ENCODE measurements at places on chromosomes 6 and 20.

GRCh38 chr6:134850721-134851305 is 99.1 kb downstream of the ALDH8A1 start:
- no peak for DNase-seq

DNA sequence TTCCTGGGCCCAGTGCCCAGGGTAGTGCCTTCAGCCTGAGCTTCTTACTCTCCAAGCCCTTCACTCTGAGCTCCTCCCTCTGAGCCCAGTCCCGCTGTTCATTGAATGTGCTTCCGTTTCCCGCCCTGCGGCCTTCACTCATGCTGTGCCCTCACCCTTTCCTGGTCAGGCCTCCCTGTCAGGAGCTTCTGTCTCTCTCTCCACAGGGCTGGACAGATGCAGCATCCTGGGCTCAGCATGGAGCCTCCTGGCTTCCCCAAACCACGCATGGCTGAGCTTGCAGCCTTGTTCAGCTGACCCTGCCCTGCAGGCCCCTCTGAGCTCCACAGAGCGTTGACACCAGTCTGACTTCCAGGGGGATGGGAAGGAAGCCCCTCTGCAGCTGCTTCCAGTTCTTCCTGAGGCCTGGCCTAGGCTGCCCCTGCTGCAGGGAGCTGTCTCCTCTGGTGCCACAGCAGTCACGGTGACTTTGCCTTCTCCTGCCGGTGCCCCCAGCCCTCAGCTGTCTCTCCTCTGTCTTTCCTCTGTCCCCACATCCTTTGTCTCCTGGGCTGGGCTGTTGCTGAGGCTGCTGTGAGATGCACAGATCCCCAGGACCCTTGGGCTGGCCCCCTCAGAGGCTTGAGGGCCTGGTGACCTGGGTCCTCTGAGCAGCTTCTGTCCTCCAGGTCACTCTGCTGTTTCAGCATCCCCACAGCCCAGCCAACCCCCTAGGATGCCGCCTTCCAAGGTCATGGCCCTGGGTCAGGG is 7.9 kb upstream of the MYT1 start:
- DNase-seq, result no peak

DNA sequence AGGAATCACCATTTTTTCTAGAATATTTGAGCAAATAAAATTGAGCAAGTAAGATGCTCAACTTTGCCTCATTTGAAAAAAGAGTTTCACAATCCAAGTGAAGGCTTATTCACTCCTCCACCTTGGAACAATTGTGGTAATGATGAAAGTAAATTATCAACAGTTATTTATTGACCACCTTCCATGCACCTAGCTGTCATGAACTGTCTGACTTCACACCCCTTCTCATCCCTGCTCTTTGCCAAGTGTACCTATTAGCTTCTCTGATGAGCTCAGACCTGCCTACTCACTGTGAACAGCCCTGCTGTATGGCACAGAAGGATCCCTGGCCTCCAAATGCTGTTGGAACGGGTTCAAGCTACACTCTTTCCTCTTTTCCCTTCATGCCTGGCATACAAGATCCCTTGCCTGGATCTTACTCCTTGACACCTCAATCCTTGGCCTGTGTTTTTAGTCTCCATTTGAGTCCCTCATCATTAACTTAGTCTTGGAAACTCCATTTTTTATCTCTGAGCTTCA is 99.0 kb upstream of the PREP start:
- no peak for DNase-seq

DNA sequence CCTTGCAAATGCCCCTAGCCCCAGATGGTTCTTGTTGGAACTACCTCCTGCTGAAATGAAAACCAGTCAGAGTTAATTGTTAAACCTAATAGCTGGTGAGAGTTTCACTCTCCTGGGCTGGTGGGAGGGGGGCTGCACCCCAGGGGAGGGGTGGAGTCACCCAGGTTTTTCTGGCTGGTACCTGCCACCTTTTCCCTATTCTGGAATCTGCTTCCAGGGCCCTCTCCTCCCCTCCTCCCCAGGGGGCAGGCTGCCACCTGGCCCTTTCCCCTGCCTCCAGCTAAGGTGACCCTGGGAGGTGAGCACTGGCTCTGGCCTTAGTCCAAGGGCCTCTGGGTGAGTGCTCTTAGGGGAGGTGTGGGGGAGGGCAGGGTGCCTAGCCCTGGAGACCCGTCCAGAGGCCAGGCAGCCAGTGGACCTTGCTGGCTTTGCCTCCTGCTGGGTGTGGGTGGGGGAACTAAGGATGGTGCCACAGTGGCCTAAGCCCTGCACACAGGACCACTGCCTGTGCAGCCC is 48.8 kb upstream of the EPB41L1 start:
- DNase-seq, result no peak

DNA sequence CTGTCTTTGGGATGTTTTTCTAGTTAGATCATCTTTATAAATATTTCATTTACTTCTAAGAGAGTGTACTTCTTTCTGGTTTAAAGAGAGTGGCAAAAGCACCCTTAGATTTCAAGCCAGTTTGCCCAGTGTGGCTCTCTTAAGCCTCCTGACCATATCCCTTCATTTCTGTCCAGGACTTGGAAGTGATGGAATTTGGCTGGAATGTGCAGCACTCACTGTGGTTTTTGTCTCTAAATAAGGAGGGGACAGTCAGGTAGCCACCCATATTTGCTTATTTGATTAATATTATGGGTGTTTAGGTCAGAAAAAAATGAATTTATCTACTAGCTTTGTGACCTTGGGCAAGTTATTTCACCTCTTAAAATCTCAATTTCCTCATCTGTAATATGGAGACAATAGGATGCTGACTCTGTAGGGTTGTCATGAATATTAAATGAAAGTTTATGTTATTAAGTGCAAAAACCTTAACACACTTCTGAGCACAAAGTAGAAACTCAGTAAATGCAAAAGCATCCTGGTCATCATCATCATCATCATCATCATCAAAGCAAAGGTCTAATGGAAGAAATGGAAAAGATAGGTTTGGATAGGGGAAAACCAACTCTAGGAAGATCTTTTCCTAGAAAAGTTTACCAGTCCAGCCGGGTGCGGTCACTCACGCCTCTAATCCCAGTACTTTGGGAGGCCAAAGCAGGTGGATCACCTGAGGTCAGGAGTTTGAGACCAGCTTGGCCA is 3.1 kb downstream of the CRYBG1 start:
- DNase-seq, result no peak

DNA sequence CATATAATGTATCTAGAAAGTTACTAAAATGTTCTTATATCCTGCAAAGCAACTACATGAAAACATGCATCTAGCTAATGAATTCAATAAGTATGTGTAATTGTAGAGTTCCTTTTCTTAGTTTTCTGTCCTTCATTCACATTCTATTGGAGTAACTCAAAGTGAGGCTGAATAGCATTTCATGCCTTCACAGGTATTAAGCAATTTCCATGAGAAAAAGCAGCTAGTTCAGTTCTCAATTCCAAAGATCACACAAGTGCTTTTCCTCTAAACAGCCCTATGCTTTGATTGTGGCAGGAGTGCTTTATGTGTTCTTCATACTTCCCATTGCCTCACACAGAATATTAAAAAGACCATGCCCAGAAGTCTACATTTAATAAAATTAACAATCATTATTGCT is 274.9 kb downstream of the RFPL4B start:
- no peak for DNase-seq

GRCh38 chr20:13638162-13638495 is 603 bp downstream of the TASP1 start:
- DNase-seq, result no peak

DNA sequence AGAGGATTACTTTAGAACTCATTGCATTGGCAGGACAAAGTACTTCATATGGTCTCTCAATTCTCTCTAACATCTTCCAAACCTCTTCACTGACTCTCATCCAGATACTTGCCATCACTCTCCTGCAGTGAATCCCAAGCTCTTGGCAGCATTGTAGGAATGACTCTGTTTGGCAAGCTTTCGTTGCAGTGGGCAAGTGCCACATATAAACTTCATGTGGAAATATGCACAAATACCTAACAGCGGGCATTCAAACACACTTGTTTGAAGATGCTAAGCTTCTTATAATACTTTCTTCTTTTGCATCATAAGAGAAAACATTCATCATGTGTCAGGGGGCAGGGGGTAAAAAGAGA is 86.2 kb upstream of the F13A1 start:
- no peak for DNase-seq

- no peak for DNase-seq
Observed at GRCh38 chr6:103344554-103345163, 1515.1 kb downstream of the HACE1 start.

DNA sequence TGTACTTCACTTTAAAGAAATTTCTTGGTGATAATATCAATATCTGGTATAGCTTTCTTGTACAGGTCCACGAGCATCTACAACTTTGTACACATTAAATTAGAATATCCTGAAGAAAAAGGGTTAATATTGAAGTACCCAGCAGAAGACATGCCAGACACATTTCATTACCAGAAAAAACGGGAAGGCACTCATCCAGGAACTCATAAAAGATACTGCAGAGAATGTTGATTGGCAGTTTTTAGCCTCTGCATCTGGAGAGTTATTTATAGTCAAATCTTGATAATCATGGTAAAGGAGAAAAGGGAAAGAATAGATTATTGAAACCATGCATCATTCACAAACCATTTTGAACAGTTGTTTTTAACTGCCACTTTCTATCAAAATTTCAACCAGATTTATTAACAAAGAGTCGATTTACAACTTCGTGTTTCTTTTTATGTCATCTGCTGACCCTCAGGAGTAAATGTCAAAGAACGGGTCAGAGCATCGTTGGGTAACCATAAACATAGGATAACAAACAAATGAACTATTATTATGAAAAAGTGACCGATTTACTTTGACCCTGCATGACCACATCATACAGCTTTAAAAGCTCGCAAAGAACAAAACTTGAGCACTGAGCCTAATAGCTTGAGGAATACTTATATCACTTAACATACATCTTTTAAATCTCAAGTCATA is 229.2 kb upstream of the SGK1 start:
- DNase-seq, result no peak

Measured in hematopoietic multipotent progenitor cell treated with erythropoietin and hydrocortisone succinate and interleukin-3 and kit ligand, for 15 days (in vitro differentiated cells).